BE2C (cell line): ENCODE measurements at places on chromosomes 4 and X.

GRCh38 chr4:125666635-125667034, 351.9 kb downstream of the FAT4 start:
- DNase-seq: no peak

DNA sequence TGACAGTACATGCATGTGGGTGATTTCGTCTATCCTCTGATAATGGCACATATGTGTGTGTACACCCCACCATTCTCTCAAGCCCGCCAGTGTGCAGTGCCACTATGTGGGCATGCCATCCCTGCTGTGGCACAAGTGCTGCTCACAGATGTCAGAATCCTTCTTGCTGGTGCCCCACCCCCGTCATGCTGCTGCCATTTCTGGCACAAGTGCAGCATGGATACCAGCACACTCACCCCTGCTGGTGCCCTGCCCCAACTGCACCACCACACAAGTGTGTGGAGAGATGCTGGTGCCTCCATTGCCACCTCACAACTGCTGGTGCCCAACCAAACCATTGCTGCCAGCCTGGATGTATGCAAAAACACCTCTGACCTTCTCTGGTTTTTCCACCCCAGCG, 1133.8 kb downstream of the TECRL start:
- DNase-seq: no peak

- no peak for DNase-seq
Measured at GRCh38 chr4:184292877-184293276, 75.2 kb upstream of the ENPP6 start.

GRCh38 chrX:154795016-154795415, 10.3 kb downstream of the MPP1 start:
- DNase-seq: no peak

GRCh38 chr4:124973716-124974115, 261.2 kb upstream of the ANKRD50 start:
- no peak for DNase-seq

- no peak for DNase-seq
Measured at GRCh38 chr4:13521047-13521446, 23.3 kb downstream of the NKX3-2 start.

GRCh38 chrX:25544641-25545040, 528.9 kb upstream of the ARX start:
- no peak for DNase-seq

- no peak for DNase-seq
Measured at GRCh38 chr4:22686141-22686540, 6.6 kb upstream of the GBA3 start.
